A172 (cell line): ENCODE measurements at places on chromosomes 11 and 22. TPM values are rescaled to one million over a fixed set of nuclear protein-coding genes. Genes with fewer than 3 reads are reported as not detected.

The C11orf16 gene
- 0.31 TPM in 1 of 2 replicates, not detected in the other for total RNA-seq

The TIMM10 gene
- 59.7 and 95.9 TPM in 2 replicates for total RNA-seq

The AMBRA1 gene
- 27.3 and 44.3 TPM in 2 replicates for total RNA-seq

The WT1 gene
- total RNA-seq: 1.9 and 6.4 TPM in 2 replicates

The DAGLA gene
- total RNA-seq: 0.09 and 1.2 TPM in 2 replicates

The CASP12 gene
- not detected in 2 replicates for total RNA-seq

The TRMT2A gene
- total RNA-seq: 30.8 and 31.1 TPM in 2 replicates

The FOLR3 gene
- total RNA-seq: not detected in 2 replicates

The CNGA4 gene
- 0.17 TPM in 1 of 2 replicates, not detected in the other for total RNA-seq

The TRPM5 gene
- total RNA-seq: not detected in 2 replicates

The ADM gene
- total RNA-seq: 40.3 and 46.7 TPM in 2 replicates

The HTR3B gene
- total RNA-seq: not detected in 2 replicates

The EFCAB6 gene
- 0.88 and 3.1 TPM in 2 replicates for total RNA-seq

The CLCF1 gene
- 7.5 and 8.1 TPM in 2 replicates for total RNA-seq

The RASGRP2 gene
- 0.07 and 2.1 TPM in 2 replicates for total RNA-seq

The ACRV1 gene
- total RNA-seq: not detected in 2 replicates

The POLD3 gene
- 28.7 and 41.1 TPM in 2 replicates for total RNA-seq

- DNase-seq: no peak
These were observed 520.4 kb upstream of the LUZP2 start for GRCh38 chr11:23976426-23976825.

GRCh38 chr11:126090452-126090851, 27.8 kb upstream of the CDON start:
- DNase-seq: no peak

- no peak for DNase-seq
These were observed 224.2 kb downstream of the CEP164 start for GRCh38 chr11:117551761-117552343.

- no peak for DNase-seq
These were observed 11.9 kb downstream of the TBCEL start for GRCh38 chr11:121035780-121036179.

- DNase-seq: no peak
These were observed 32.9 kb upstream of the EHF start for GRCh38 chr11:34588023-34588422.

GRCh38 chr22:48948575-48949170, 879.0 kb downstream of the BRD1 start:
- no peak for DNase-seq

- no peak for DNase-seq
These were observed 123.3 kb downstream of the METTL15 start for GRCh38 chr11:28231475-28231874.

DNA sequence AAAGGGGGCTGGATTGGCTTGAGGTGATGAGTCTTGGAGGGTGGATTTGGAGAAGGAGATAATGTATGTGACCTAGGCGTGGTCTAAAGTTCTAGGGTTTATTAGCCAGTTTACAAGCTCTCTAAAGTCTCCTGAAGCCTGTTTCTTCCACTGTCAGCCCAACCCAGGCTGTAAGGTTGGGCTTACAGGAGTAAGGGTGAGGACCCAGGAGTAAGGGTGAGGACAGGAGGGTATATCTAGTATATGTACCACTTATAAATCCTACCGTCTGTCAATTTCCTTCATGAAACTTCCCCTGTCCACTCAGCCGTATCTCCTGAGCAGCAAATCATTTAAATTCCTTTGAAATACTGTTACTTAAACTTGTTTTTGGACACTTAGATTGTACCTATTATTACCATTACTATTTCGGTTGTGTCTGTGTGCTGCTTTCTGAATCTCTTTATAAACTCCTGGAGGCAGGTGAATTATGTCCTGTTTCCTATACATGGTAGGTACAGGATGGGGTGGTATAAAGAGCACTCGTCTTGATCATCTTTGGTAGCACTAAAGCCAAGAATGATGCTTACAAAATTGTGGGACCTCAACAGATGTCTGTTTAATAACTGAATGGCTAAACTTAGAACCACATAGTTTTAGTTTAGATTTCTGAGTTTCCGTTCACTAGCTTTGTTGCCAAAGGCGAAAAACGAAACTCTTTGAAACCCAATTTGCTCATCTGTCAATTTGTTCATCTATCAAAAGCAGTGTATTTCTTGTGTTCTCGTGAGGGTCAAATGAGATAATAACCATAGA, 192.0 kb downstream of the GRIK4 start:
- DNase-seq: no peak

- DNase-seq: no peak
These were observed 5.6 kb downstream of the ALX4 start for GRCh38 chr11:44304091-44305025.

DNA sequence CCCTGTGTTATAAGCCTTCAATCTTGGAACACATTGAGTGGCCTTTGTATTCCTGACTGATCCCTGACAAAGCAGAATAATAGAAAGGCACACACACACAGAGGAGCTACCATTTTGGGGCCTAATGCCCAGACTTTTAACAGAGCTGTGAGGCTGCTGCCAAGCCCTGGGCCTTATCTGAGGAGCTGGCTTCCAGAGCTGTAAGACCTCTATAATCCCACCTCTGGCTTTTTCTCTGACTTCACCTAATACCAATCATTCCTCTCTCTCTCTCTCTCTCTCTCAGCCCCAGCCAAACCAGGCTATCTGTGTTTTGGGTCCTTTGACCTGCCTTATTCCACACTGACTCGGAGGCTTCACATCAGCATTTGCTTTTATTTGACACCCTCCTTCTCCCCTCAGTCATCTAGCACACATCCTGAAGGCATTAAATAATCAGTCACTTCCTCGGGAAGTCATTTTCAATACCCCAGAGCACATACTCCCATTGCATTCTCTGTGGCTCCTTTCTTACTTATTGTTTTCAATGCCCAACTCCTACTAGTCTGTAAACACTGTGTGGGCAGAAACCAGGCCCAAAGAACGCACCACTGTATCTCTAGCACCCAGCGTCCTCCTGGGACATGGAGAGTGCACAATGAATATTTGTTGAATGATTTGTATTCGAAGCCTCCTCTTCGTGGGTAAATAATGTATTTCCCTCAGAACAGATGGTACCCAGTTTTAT, 21.2 kb upstream of the TRIM44 start:
- DNase-seq: no peak

DNA sequence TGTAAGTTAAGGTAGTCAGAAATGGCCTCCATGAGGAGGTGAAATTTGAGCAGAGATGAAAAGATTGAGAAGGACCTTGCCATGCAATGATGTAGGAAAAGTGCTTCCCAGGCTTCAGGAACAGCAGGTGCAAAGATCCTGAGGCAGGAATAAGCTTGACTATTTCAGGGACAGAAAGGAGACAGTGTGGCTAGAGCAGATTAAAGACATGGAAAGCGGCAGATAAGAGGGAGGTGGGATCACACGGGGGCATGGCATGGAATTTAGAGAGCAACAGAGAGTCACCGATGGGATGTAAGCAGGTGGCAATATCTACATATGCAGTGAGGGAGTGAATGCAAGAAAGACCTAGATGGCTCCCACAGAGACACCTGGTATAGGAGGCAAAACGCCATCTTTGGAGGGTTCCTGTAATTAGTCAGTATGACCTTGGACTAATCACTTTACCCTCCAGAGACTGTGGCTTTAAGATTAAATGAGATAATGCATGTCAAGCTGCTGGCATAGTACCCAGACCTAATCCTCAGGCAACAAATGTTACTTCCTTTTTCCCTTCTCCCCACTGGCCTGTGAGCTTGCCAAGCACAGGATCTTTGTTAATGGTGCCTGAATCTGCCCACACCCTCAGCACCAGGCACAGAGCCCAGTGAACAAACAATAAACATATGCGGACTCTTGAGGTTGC, 24.6 kb upstream of the ACER3 start:
- peak; percentile 54 for DNase-seq

DNA sequence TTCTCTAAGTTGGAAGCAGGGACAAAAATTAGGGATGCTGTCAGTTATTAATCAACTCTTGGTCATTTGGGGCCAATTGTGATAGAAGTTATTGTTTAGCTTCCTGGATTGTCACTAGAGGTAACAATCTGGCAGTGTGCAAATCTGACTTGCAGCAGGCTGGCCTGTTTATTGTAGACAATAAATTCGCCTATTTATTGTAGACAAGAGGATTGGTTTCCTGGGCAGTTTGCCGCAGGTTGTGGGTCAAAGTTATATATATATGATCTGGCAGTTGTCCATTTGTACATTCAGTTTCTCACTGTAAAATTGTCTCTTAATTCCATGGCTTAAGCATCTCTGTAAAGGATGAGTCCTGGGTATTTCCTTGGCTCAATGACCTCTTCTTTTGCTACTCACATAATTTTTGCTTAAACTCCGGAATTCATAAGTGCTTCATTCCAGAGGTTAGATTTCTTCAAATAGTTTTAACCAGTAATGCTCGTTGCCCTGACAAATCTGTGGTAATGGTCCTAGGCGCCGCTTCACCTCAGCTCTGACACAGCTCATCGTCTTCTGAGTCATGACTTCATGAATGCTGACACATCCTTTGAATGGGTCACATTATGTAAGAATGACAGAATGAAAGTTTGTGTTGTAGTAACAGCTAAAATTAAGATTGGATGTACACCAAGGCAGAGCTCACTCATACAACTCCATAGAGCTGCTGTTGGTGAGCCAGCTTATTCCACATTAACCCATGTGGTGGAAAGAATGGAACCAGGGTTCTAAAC, 7.8 kb upstream of the MMP3 start:
- peak; percentile 65 for DNase-seq

DNA sequence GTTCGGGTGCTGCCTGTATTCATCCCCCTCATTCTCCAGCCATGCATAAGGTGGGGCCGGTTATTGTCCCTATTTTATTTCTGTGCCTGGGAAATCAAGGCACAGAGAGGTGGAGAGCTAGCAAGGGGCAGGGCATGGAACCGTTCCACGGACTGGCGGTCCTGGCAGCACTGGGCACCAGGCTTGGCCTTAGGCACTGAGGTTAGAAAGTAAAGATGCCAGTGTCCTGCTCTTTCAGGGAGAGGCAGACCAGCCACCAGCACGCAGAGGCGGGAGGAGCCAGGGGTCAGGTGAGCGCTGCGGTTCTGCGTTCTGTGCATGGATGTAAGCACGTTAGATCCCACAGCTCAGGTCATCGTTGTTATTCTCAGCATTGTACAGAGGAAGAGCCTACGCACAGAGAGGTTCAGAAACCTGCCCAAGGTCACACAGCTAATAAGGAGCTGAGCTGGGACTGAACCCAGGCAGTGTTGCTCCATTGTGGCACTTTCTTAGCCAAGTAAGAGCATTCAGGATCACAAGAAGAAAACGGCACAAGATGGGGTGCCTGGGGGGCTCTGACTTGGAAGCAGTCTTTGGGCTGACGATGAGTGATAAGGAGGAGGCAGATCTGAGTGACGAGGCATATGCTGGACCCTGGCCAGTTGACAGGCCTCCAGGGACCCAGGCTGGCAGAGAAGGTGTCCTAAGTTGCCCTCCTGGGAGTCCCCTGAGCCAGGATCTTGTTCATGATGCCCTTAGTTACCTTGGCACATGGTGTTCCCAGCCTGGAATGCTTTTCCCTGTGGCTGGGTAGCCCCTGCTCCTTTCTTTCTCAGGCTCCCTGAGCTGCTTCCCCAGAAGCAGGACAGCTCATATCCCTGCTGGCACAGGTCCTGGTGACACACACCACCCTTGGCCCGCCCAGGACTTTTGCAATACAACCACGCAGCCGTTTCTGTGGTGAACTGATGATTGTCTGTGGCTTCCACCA, 41.1 kb downstream of the OSBPL5 start:
- DNase-seq: peak; percentile 96

GRCh38 chr22:43534916-43535315, 123.1 kb downstream of the MPPED1 start:
- no peak for DNase-seq

DNA sequence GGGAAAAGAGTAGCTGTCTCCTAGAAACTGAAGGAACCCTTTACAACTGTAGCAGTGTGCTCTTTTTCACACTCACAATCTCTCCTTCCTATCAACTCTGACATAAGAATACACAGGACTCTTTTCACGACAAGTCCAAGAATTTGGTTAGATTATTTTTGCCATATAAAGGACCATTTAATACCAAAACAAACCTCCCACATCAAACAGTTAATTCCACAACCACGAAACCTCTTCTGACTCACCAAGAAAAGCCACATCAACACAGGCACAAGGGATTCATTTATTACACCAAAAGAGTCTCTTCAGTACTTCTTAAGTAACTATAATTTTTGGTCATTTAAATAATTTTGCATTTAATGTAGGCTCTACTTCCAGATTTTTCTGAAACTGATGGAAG, 222.6 kb upstream of the PITPNB start:
- DNase-seq: peak; percentile 43

DNA sequence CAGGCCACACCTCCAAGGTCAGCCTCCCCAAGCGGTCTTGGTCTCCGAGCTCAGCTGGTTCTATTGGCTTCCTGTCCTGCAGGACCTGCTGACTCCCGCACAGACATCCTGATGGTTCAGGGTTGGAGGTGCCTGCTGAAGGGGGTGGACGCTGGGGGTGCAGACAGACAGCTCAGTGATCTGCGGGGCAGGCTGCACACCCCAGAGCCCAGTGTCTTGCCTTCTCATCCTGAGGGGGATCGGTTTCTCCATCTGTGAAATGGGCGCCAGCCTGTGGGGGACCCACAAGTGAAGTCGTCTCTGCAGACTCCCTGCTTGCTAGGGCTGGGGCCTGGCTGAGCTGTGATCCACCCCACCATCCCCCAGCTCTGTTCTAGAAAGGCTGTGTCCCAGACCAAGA, 13.8 kb downstream of the FLRT1 start:
- no peak for DNase-seq

GRCh38 chr11:14058061-14058460, 95.5 kb downstream of the SPON1 start:
- DNase-seq: no peak

- DNase-seq: no peak
These were observed 53.2 kb upstream of the CDON start for GRCh38 chr11:126115816-126116331.

GRCh38 chr11:122823564-122823963, 14.7 kb upstream of the CRTAM start:
- no peak for DNase-seq

GRCh38 chr11:103546236-103546635, 437.0 kb downstream of the DYNC2H1 start:
- no peak for DNase-seq

- peak; percentile 56 for DNase-seq
These were observed 7.9 kb upstream of the MACROD1 start for GRCh38 chr11:64173616-64174355.

GRCh38 chr22:33921525-33922348, 1.5 kb upstream of the LARGE1 start:
- no peak for DNase-seq

- no peak for DNase-seq
These were observed 223.2 kb downstream of the BLID start for GRCh38 chr11:121892863-121893262.

DNA sequence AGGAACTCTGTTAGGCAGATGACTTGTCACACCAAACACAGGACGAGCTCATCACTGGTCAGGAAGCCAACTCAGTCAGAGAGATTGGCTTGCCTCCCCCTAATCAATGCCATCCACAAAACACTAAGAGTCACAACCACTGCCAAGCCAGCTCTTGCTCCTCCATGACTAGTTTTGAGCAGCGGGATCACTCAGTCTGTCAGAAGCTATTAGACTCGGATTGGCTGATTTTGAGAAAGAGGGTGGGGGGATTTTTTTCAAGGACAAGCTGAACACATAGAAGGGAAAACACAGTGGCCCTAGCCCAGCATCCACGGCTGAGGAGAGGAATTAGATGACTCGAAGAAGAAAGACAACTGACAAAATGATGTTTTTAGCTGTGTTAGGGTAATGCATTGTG, 55.9 kb downstream of the SEZ6L start:
- DNase-seq: no peak
